Naive thymus-derived CD4-positive, alpha-beta T cell (primary cell): ENCODE measurements at places on chromosomes 12 and 14. TPM values are rescaled to one million over a fixed set of nuclear protein-coding genes. Genes with fewer than 3 reads are reported as not detected.

C1R gene
- total RNA-seq: 7.2 TPM

GPR132 gene
- total RNA-seq: 37.8 TPM

SRRM4 gene
- not detected for total RNA-seq

TRAFD1 gene
- total RNA-seq: 83.2 and 86.6 TPM in 2 replicates

NELL2 gene
- 414 TPM for total RNA-seq

GPR84 gene
- total RNA-seq: not detected

GRCh38 chr12:85390266-85390665, 110.2 kb downstream of the ALX1 start:
- DNase-seq: no peak

DNA sequence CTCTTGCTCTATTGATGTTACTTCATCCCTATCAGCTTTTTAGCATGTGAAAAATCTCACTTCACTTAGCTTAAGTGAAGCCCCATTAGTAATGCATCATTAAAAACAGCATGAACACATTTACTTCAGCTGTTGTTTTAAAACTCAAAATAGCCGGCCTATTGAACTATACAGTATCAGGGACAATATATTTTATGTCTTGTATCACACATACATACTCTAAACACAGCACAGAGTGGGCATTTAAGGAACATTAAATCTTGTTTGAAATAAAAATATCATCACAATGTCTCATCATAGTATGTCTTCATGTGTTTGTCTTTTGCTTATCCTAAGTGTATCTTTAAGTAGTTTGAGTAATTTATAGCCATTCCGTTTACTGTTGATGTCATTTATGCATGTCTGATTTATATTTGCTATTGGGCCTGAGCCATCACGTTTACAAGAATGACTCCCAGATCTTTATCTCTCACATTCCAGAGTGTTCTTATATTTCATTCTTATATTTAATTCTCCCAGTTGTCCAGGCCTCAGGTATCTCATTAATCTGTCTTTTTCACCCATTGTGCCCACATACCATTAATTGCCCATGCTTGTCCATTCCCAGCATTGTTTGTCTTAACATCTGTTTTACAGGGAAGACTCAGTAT, 57.5 kb downstream of the ARHGAP5 start:
- DNase-seq: no peak

DNA sequence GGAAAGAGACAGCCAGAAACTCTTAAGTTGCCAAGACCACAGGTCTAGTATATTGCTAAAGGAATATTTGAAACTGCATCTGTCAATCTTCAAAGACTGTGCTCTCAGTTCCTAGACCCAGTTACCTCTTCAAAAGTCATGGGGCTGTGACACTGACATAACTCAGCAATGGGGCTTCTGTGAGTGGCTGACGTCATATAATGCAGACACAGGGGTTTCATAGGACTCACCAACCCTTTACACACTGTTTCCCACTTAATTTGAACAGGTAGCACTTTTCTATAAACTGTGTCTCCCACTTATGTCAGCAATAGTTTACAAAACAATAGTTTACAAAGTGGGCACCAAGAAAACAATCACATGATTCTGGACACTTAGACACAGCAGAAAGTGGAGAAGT, 158.4 kb downstream of the GALC start:
- no peak for DNase-seq

DNA sequence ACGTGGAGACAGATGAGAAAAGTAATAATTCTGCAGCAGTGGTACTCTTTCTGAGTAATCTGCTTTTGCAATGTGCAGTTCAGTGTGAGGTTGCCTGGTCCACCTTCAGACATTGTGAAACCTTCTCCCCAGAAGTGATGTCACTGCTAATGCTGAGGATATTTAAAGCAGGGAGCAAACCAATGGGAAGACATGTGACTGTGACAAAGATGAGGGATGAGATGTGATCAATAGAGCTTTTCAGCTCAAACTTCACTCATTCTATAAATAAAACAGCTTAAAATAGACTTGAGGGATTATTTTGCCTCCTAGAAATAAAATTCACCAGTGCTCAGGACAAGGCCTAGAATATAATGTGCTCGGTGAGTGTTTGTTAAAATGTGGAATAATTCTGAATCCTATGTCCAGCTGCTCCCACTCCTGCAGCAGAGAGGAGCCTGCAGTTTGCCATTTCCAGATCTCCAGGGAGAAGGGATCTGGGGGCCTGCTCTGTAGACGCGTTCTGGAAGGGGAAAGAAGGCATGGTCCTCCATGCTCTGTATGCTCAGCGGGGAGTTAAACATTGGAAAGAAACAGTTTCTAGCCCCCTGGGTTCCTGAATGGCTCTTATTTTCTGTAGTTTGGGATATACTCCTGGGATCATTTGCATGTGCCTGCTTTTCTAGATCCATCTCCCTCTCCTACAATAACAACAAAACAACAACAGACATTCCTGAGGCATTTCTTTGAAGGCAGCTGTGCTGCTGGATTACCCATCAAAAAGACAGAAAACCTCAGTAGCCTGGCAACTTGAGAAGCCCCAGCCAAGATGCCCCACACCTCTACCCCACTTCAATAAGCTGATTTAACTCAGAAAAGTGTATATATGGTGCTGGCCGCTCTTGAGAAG, 8.9 kb downstream of the SLC7A8 start:
- DNase-seq: no peak

DNA sequence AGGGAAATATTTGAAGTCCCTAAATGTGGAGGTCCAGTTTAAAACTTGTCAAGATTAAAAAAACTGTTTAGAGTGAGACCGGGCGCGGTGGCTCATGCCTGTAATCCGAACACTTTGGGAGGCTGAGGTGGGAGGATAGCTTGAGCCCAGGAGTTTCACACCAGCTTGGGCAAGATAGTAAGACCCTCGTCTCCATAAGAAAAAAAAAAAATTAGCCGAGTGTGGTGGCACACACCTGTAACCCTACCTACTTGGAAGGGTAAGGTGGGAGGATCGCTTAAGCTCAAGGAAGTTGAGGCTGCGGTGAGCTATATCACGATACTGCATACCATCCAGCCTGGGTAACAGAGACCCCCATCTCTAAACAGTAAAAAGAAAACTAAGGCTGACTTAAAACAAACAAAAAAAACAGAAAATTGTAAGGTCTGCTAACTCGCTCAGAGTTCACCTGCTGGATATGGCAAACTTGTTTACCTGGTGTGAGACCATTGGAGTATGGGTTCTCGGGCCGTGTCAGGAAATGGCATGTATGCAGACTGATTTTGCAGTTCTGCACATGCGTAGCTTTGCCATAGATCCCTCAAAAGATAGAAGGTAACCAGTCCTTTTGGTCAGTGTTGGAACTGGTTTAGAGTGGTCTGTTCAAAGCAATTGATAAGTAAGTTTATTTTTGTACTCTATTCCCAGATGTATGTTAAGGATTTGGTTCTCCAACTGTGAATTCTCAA, 2.1 kb downstream of the RNF10 start:
- DNase-seq: peak; percentile 30

DNA sequence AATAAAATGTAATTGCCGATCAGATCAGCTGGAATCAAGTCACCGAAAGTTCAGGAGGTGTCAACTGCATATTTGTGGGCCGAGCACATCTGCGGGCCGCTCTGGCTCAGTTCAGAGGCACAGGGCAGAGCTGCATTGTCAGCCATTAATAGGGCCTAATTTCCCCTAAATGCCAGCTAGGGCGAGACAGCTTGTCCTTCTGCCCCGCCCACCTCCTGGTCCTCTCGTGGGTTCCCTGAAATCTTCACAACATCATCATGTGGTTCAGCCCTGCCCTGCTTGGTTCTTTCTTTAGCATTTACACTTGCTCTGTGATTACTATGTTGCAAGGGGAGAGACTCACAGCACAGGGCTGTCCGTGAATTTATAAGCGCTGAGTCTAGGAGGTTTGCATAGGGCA, 148.9 kb downstream of the CHST11 start:
- DNase-seq: no peak

DNA sequence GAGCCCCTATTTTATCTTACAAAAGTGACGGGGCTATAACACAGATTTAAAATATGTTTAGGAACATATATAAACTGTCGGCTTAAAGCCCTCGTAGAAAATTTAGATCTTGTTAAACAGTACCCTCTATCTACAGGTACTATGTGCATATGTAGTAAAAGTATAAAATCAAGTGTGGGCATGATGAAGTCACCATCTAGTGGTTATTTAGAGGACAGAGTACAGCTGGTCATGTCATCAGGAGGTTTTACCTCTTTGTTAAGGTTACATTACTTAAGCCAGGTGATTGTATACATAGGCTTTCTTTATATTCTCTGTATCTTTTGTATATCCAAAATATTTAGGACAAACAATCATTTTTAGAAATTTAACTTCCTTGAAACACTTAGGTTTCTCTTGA, 18.2 kb upstream of the TNS2 start:
- DNase-seq: no peak

GRCh38 chr12:131830335-131830913, 2.2 kb downstream of the MMP17 start:
- no peak for DNase-seq

DNA sequence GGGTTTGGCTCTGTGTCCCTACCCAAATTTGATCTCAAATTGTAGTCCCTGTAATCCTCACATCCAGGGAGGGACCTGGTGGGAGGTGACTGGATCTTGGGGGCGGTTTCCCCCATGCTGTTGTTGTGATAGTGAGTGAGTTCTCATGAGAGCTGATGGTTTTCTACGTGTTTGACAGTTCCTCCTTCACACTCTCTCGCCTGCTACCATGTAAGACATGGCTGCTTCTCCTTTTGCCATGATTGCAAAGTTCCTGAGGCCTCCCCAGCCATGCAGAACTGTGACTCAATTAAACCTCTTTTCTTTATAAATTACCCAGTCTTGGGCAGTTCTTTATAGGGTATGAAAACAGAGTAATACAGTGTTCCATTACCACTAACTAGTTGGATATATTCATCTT, 10.3 kb upstream of the LRRC23 start:
- DNase-seq: no peak
